ENCODE measurements at places on chromosomes 3 and 15.

- DNase-seq: no peak
These were observed 39.0 kb upstream of the BLM start for GRCh38 chr15:90677807-90678790.

DNA sequence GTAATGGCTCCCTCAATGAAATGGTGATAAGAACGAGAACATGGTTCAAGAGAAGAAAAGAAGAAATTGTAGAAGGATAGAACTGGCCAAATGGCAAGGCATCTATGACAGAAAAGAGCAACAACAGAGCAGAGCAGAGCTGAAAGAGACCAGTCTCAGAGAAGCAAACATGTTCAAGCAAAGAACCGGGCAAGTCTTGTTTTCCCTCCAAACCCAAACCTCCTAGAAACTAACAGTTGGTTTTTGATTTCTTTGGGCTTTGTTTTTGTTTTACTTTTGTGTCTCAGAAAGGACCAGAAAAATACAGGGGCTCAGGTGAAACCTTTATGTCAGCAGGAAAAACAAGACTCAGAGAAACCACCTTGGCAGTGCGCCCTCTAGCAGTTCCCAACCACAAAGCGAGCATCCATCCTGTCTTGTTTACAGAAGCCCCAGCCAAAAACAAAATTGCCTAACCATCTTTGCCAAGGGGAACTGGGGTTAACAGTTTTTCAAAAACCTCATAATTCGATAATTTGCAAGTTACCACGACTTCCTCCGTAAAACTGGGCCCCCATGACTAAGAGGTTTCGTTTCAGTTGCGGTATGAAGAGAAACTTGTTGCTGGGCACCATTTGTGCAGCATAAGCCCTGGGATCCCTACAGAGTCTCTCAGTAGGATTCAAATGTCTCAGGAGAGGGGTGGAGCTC, 159.2 kb upstream of the SLC24A5 start:
- peak; percentile 10 for DNase-seq

GRCh38 chr15:72365844-72366243, 10.0 kb downstream of the HEXA start:
- DNase-seq: no peak

- DNase-seq: peak; percentile 84
These were observed at the start of gene RAB27A for GRCh38 chr15:55289746-55290527. Gene RAB27A (minus strand): TSS chr15:55289813. CDS start chr15:55234934, 54,879 bp downstream.

GRCh38 chr3:112371569-112371968, 38.6 kb downstream of the CD200 start:
- DNase-seq: no peak

DNA sequence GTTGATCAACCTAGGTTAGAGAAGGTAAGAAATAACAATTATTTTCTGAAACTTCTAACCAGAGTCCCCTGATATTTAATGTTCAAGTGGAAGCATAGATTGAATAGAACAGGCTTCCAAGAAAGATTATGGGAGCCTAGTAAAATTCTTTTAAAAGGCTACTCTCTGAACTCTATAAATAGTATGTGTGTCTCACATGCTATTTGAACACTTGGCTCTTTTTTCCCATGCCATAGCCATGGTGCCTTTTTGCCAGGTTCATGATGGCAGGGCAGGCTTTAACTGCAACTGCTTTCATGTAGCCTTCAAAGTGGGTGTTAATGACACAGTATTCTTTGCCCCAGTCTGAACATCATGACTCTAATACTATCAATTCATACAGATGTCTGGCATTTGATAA, 22.9 kb upstream of the STRIT1 start:
- no peak for DNase-seq

- no peak for DNase-seq
These were observed 36.0 kb upstream of the RASA2 start for GRCh38 chr3:141450727-141451375.

DNA sequence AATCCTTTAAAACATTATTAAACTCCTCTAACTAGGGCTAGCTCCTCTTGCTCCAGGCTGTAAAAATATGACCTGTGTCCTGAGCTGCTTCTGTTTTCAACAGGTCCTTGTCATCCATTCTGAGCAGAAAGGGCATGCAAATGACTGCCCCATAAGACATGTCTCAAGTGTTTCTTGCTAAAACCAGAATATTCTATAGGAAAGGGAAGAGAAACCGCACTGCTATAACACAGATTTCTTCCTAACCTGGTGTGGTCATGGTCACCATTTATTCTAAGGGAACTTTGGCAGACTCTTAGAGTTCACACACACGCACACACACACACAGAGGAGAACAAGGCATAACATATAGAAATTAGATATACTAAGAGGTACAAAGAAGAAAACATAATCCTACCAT, 34.2 kb upstream of the B3GNT5 start:
- no peak for DNase-seq

GRCh38 chr3:156518726-156519125, 36.2 kb downstream of the SSR3 start:
- DNase-seq: no peak

DNA sequence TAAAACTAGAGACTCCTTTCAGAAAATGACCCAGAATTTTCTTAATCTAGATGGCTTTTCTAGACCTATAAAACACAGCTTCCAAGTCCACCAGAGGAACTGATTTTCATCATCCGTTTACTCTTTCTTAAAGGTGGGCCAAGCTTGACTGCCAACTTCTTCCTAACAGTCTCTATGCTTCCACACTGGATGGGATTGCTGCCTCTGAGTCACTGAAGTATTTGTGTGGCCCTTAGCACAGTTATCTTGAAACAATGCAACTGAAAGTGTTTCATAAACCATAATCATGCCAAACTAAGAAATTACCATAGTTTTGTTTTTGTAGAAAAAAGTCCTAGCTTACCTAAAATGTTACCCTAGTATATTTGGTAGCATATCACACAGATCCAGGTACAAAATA, 985.7 kb downstream of the TUSC7 start:
- DNase-seq: no peak

- DNase-seq: no peak
These were observed 2.5 kb upstream of the ABHD5 start for GRCh38 chr3:43688245-43688650.

- no peak for DNase-seq
These were observed 38.0 kb downstream of the RNF13 start for GRCh38 chr3:149850787-149851584.

- DNase-seq: no peak
These were observed 71.5 kb downstream of the IGF2BP2 start for GRCh38 chr3:185753354-185753753.

DNA sequence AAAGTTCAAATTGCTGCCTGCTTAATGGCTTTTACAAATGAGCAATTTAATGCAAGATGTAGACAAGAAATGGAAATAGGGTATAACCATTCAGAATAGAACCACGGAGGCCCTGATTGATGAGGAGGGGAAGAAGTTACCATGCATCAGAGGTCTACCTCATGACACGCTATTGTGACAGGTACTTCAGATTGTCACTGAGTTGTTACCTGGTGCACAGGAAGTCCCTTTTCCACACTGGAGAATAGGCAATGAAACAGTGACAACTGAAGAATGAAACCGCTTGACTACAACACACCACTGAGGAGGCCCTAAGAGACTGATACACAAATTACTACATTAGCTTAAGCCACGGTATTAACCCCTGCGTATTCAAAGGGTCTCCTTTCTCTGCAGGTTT, 251.2 kb downstream of the RYR3 start:
- no peak for DNase-seq

DNA sequence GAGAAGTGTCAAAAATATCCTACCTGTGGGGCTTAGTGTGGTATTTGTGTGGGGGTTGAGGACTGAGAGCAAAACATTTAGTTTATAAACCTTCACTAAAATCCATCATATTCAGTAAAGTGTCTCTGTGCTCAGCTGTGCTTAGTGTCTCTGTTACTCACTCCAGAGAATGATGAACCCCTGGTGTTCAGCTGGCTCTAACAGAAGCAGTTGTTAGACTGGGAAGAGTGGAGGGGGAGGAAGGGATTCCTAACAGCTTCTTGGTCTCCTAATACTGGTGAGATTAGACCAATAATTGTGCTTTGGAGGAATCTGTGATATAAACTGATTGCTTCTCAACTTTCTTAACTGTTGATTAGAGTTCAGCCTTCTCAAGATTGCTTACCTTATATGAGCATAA, 1123.5 kb downstream of the ROBO2 start:
- DNase-seq: no peak

Data from stimulated activated CD4-positive, alpha-beta T cell treated with anti-CD3 and anti-CD28 coated beads, Interleukin-1b, Interleukin-23, amount 100 ng/mL, for 48 hours (primary cell).